Stimulated activated CD8-positive, alpha-beta memory T cell treated with anti-CD3 and anti-CD28 coated beads, Interleukin-4, amount 100 ng/mL, for 1 hour (primary cell): ENCODE measurements at places on chromosomes 1 and 21.

- DNase-seq: no peak
Measured at GRCh38 chr1:57943365-57943764, 519.5 kb upstream of the DAB1 start.

DNA sequence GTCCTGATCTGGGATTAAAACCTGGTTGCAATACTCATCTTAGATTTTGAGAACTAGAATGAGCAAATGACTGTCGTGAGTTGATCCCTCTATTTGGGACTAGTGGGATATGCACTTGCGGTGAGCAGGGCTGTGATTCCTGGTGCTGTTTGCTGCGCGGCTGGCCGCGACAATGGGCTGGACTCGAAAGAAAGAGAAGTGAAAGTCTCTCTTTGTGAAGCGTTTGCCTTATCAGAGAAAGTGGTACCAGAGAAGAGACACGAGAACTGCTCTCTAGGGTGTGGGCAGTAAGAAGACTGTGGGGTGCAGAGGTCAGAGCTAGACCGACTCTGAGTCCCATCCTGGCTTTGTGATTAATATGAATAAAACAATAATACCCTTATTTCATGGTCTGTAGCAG, 8.6 kb downstream of the ST6GALNAC3 start:
- DNase-seq: no peak

DNA sequence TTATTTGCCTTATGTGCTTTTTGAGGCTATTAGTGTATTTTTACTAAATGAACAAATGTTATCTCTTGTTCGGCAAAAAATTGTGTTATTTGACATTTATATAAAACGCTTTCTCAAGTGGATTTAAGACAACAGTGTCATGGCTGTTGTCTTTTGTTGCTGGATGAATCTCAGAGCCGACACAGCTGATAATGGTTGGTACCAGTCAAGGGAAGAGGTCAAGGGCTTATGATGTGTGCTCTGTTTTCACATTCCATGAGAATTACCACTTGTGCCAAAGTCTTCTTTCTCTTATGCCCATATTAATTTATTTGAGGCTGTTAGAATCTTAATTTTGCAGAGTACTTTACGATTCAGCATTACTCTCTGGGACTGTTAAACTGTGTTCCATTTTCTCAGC, 17.9 kb upstream of the CD101 start:
- no peak for DNase-seq

DNA sequence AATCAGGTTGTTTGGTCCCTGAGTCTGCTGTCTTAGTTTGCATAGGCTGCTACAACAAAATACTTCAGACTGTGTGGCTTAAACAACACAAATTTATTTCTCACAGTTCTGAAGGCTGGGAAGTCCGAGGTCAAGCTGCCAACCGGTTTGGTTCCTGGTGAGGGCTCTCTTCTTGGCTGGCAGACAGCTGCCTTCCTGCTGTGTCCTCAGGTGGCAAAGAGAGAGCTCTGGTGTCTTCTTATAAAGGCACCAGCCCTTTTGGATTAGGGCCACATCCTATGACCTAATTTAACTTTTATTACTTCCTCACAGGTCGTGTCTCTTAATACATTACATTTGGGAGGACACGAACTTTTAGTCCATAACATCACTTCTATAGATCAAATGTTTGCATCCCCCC, 89.6 kb upstream of the CD34 start:
- DNase-seq: no peak

DNA sequence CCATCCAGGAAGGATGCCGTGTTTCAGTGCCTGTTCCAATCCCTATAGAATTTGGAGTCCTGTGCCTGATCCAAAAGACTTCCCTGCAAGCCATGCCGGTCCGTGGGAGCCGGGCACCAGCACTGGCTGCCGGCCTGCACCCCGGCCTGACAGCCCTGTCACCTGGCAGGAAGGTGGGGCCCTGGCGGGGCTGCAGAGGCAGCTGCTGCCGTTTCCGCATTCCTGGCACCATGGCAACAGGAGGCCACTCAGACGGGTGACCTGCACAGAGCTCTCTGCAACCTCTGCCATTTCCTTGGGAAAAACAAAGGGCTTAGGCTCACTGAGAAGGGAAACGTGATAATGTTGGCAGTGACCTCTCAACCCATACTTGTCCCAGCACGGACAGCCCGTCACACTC, 63.2 kb upstream of the TMEM51 start:
- no peak for DNase-seq
